Muscle of arm (tissue), 14 donors: ENCODE measurements at places on chromosomes 3 and 15. TPM values are rescaled to one million over a fixed set of nuclear protein-coding genes. Genes with fewer than 3 reads are reported as not detected.

Gene REC114
- polyA plus RNA-seq = not detected

Gene CCDC13
- 0.53 TPM for polyA plus RNA-seq

GRCh38 chr15:81572190-81572589 is 198.2 kb upstream of the TMC3 start:
- DNase-seq = no peak

DNA sequence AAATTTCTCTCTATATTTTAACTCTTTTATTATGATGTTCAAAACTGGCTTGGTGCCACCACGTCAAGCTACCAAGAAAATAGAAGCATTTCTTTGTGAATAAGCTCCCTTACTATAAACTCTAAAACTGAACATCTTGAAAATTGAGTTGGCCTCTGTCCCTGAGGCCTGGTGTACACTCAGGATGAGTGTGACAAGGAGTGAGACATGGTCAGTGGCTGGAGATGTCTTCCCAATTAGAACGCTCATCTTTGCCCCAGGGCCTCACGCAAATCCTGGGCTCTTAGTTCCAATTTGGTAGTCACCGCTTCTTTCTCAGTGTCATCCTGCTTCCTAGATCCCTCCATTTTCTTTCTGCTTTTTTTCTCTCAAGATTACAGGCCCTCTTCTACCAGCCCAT is 26.2 kb downstream of the SLC2A2 start:
- DNase-seq = no peak

Gene CCDC39
- 1.9 TPM for polyA plus RNA-seq

DNA sequence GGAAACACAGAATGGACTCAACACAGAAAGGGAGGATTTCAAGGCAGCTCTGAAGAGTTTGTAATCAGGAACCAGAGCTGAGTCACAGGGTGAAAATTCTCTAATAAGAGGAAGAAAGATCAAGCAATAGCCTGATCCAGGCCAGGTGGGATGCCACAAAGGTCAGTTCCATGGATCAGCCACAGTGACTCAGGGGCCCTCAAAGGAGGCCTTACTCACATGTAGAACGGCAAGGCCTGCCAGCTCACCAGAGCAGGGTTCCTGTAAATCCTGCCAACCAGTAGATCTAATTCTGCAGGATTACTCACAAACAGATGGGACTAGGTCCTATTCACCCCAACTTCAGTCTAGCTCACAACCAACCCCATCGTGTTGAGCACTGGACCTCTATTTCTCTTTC is 78.3 kb upstream of the PPP2R3A start:
- DNase-seq = no peak
